Activated CD4-positive, alpha-beta T cell treated with anti-CD3 and anti-CD28 coated beads, Interleukin-2, amount 50 U/mL, for 4 hours (primary cell): ENCODE measurements at places on chromosomes 3 and 15.

DNA sequence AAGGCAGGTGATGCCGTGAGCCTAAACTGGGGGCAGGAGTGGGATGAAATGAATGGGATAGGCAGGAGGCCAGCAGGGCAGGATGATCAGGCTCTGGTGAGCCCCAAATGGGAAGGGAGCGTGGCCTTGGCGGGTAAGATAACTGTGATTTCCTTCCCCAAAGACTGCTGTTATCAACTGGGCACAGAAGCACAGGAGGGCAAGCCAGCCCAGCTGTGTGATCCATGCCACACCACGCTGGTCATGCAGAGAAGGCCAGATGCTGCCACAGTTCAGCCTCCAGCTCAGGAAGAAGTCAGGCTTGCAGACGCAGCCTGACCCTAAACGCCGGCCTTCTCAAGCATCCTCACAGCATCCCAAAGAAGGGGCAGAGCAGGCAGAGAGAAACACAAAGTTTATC, 52.1 kb upstream of the GNB5 start:
- DNase-seq: no peak

DNA sequence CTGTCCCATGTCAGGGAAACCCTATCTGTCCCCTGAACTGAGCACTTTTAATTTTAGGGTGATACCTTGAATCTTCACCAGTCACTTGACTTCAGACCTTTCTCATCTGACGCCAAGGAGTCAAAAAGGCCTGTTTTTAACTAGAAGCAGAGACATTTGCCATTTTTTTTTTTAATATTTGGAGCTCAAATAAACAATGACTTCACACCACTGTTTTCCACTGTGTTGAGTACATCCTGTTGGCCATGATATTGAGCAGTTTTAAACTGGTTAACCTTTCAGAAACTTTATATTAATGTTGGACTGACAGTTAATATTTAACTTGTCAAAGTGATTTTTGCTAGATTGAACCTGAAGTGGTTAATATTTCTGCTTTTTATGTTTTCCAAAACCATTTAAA, 28.2 kb downstream of the DAG1 start:
- no peak for DNase-seq

DNA sequence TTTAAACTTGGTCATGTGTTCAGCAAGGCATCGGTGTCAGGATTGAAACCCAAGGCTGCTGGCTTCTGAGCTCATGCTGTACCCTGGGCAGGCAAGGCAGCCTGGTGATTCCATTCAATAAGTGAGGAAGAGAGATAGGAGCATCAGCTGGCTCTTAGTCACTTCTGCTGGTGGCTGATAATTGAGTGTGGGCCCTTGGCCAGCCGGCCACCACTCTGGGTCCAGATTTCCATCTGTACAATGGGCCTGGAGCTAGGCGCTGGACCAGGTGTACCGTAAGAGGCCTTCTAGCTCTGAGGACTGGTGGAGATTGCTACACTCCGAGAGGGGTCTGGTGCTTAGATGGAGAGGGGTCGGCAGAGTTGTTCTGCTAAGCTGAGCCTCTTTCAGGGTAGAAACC, 4.3 kb downstream of the CD276 start:
- no peak for DNase-seq

DNA sequence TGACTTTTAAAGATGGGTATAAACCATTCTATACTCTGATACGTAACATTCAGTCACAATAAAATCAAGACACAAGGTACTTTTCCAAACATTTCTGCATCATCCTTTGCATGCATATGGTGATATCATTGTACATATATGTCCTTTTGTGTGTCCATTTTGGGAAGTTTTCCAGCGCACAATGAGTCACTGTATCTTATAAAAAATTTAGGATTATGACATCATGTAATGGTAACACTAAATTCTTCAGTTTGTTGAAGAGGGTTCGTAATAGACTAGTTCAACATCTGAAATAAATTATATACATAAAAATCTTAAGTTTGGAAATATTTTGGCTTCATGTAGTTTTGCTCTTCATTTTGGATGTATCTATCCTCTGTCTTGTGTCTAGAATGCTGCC, 480.9 kb downstream of the ROBO1 start:
- DNase-seq: no peak

DNA sequence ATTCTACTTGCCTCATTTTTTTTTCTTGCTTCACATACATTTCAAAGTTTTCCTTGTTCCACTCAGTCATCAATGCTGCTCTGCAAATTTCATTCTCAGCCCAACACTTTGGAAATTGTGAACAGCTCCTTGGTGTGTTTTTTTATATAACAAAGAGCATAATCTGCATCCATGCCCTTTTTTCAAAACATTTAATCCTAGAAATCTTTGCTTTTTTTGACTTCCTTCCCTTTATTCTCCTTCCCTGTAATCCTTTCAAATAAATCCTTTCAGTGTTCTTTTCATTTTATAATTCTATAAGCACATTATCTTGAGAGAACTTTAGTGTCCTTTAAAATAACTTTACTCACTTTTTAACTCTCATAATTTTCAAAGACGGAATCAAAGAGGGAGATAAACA, 1150.8 kb downstream of the SI start:
- no peak for DNase-seq

DNA sequence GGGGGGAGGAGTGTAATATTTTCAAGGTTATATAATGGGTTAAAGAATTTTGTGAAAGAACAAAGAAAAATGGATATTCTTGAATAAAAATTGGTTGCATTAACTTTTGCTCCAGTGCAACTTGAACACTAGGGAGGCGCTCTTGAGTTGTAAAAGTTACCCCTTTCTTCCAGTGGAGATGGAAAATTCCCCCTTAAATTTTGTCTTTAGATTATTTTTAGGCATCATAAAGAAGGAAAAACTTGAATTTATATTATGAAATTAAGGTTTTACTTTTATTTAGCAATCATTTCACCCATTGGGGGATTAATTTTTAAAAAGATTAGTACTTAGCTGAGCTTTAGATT, 550 bp upstream of the CHD2 start:
- DNase-seq: no peak

DNA sequence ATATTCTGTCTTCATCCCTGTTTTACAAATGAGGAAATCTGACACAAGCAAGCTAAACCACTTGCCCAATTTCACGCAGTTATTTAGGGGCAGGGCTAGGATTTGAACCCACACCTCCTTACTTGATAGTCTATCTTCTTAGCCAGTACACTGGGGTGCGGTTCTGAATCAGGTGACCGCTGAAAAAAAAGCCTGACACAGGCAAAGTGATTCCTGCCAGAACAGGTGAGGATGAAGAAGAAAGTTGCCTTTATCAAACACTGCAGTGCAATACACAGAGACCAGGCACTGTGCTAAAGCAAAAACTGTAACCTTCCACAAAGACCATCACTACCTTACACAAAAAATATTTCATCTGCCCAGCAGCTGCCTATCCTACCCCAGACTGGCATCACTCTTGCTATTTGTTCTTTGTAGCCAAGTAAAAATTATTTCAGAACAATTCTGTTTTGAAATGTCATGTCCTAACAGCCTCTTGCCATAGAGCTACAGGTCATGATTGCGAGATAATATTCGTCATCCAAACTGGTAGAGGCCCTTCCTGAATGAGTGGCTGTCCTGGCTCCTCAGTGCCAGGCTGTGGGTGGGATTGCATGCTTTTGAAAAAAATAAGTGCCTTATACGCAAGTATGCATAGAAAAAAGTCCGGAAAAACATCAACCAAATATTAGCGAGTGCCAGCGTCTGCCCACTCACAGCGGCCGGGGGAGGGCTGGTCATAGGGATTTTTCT, 142.3 kb upstream of the TPM1 start:
- no peak for DNase-seq

- no peak for DNase-seq
Measured at GRCh38 chr3:143001034-143001368, 369 bp upstream of the U2SURP start.

- DNase-seq: peak; percentile 15
Measured at GRCh38 chr3:160003520-160004128, 15.0 kb downstream of the IL12A start.

GRCh38 chr3:151675858-151676615, 57.7 kb upstream of the AADACL2 start:
- no peak for DNase-seq

DNA sequence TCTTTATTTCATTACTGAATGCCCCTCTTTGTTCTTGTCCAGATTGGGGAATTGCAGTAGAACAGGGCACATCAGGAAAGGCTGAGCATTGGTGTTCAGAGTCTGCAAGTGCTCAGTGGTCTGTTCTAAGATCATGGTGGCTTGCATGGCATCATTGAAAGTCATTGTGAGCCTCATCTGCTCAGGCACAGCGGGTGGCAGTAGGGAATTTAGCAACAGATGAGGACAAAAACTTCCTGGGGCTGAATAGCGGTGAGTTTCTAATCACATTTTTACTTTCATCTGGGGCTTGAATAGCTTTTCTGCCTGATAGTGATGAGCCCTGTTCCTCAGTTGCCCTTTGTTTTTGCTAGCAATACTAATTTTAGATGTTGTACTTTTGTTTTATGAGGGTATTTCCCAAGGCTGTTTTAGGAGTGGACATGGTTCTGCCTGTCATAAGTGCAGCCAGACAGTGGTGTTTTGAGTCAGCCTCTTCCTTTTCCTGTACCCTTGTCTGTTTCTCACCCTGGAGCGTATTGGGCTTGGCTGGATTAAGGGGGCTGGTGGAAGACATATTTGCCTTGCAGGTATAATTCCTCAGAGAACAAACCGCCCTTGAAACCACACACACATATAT, 127.2 kb upstream of the IL12A start:
- no peak for DNase-seq

DNA sequence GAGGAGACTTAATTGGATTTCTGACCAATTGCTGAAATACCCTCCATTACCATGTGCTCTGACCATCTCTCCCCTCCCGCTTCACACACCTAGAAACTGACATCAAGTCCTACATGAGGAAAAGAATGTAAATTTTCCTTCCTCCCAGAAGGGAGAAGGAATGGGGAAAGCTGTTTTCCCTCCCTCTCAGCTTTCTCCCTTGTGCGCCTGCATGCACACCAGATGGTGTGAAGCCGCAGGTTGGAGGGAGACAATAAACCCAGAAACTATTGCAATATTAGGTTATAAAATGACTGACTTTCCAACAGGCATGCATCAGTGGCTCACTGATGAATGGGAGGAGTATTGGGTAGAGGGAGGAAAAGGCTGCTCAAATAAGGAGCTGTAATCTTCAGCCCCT, 50.9 kb downstream of the MB21D2 start:
- DNase-seq: no peak

DNA sequence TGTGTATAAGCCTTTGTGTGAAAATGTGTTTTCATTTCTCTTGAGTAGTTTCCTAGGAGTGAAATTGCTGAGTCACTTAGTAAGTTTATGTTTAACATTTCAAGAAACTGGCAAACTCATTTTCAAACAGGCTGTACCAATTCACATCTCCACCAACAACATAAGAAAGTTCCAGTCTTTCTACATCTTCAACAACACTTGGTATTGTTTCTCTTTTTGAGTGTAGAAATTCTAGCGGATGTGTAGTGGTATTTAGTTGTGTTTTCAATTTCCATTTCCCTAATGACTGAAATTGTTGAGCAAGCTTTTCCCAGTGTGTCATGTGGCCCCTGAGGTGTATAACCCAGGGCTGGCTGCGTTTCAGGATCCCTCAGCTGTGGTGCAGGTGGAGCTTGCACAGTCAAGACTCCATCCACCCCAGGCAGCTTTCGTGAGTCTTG, 258.5 kb downstream of the PDCD6IP start:
- DNase-seq: no peak

DNA sequence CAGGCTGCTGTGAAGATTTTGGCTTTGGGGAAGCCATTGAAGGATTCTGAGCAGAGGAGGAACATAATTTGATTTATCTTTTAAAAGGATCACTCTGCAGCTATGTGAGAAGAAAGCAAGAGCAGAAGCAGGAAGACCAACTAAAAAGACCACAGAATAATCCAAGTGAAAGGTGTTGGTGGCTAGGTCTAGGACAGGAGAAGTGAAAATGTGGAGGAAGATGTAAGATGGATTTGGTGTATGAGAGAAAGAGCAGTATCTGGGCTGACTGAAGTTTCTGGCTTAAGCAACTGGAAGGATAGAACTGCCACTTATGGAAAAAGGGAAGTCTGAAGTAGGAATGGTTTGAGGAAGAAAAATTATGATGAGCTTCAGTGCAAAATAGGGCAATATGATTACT, 62.0 kb downstream of the SFMBT1 start:
- DNase-seq: no peak

- DNase-seq: no peak
Measured at GRCh38 chr15:75694241-75695182, 18.1 kb downstream of the CSPG4 start.

- no peak for DNase-seq
Measured at GRCh38 chr3:29099775-29100174, 181.1 kb upstream of the RBMS3 start.

DNA sequence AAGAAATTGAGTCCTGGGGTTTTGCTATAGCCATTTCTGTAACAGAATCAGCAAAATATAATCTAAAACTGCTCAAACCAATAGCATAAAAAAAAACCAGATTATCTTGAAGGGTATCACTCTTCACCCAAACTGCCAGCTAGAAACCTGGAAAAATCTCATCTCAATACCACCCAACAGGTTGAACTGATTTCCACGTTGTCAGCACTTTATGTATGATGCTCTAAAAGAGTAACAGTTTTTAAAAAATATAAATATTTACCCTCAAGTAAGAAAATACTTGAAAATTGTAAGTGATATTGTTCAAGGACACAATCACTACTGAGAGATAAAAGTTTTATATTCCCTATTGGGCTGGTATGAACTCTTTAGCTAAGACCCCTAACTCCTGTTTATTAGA, 451.3 kb downstream of the EPHA3 start:
- DNase-seq: no peak

DNA sequence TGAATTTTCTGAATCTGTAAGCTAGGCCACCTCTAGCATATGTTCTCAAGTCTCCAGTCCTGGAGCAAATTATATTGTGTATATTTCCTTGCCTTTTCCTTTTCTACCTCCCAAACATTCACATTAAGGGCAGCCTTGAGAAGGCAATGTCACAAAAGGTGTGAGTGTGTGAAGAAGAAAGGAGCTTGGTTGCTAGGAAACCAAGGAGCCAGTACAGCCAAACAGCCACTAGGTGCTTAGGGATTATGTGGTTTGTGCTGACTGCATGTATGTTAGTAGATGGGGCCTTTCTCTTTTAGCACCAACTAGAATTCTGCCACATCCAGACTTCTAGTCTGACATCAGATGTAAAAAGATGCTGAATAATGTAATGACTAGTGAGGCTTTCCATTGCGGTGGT, 118.8 kb upstream of the DAZL start:
- DNase-seq: no peak

GRCh38 chr3:68070186-68070585, 415.8 kb upstream of the SUCLG2 start:
- no peak for DNase-seq

- no peak for DNase-seq
Measured at GRCh38 chr15:99508852-99509251, 56.9 kb upstream of the MEF2A start.

DNA sequence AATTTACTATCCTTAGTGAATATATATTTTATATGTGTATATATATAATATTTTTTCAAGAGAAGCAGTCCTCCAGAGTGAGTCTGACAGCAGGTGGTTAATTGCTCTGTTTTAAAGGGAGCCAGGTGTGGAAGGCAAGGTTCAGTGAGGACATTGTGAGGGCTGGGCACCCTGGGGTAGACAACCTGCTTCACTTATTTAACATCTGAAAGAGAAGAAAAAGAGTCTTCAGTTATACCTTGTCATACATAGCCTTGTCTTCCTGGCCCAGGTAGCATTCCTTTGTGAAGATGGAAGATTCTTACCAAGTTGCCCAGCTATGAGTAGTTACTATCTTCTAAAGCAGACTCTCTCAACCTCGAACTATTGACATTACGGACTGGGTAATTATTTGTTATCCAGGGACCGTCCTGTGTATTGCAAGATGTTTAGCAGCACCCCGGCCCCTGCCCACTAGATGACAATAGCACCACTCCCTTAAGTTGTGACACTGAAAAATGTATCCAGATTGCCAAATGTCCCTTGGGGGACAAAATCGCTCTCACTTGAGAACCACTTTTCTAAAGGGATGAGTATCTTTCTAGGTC, 336.0 kb upstream of the TRIM42 start:
- no peak for DNase-seq
